Dermis microvascular lymphatic vessel endothelial cell (primary cell): ENCODE measurements at places on chromosomes 13 and 19.

- no peak for DNase-seq
Measured at GRCh38 chr19:29277102-29277501, 64.2 kb upstream of the UQCRFS1 start.

DNA sequence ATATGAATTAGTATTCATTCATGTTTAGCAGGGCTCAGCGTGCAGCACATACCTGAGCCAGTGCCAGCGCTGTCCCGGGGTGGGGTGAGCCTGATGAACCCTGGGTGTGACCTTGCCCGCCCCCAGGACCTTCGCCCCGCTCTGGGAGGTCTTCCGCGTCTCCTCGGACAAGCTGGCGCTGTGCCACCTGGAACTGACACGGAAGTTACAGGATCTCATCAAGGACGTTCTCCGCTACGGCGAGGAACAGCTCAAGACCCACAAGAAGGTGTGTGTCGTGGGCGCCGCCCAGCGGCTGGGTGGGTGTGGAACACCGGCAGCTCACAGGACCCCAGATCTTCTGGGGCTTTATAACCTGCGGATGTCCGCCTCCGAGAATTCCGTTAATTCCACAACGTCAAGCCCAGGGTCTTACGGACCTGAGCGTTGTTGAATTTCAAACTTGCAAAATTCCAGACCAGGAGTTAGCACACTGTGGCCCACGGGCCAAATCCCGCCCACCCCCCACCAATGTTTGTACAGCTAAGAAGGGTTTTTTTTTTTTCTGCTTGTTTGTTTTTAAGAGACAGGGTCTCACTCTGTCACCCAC lies 15.4 kb downstream of the FCHO1 start:
- DNase-seq = peak; percentile 81

GRCh38 chr13:99686157-99686572 lies 184.9 kb downstream of the TM9SF2 start:
- DNase-seq = no peak

GRCh38 chr19:29552454-29553280 lies 26.9 kb downstream of the VSTM2B start:
- DNase-seq = no peak

DNA sequence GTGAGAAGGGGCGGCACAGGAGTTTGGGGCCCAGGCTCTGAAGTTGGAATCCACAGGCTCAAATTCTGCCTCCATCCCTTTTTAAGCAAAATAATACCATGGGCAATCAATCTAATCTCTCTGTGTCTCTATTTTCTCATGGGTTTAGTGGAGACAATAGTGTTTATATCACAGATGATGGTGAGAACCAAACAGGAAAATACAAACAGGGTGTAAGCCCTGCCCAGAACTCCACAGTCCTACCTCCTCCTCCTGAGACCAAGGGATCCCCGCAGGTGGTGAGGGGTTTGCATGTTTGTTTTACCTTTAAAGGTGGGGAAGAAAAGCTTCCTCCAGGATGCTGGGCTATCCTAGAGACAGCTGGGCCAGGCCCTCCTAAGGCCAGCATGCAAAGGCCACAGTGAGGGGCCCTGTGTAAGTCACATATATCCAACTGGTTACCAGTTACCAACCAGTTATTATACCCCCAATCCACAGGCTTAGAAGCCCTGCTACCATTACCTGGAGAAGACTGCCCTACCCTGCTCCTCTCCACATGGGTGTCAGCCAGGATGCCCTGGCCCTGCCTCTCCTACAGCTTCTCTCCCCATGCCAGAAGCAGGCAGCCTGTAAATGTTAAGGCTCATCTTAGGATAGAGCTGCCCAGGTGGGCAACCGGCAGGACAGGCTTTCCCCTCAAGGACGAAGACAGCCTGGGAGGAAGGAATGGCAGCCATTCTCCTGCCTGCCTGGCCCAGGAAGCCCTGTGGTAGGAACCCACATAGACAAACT lies 658.4 kb downstream of the UQCRFS1 start:
- no peak for DNase-seq

DNA sequence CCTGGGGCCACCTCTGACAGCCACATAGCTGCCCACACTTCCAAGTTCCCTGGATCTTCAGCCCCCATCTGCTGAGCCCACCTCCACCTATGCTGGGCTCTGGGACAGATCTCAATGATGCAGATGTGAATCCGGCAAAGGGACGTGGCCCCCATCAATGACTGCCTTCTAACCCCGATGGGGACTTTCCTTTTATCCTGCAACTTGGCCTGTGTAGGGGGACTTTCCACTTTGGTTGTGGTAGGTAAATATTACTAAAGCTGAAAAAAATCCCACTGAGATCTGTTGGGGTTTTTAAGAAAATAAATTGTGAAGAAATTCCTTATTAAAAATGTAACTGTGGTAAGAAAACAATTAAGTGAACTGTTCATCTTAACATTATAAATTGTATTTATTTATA lies 20.8 kb upstream of the ASPDH start:
- no peak for DNase-seq

DNA sequence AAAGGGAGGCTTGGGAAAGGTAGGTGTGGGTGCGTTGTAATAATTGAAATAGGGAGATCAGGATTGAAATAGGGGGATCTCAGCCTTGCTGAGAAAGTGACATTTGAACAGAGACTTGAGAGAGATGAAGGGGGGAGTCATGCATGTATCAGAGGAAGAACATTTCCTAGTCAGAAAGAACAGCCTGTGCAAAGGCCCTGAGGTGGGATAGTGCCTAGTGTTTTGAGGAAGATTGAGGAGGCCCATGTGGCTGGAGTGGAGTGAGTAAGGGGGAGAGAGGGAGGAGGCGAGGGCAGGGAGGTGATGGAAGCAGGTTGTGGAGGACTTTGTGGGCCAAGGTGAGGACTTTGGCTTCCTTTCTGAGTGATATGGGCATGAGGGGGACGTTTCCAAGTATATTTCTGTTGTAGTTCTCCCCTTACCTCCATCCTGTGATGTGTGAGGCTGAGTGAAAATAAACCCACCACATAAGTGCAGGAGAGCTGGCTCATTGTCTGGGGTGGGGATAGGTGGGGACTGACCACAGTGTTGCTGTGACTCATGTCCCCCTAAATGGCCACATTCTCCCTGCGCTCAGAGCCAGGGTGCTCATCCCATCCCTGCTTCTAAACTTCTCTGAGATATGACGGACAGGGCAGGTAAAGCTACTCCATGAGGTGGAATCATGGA lies 17.8 kb downstream of the ACTL9 start:
- DNase-seq = no peak

DNA sequence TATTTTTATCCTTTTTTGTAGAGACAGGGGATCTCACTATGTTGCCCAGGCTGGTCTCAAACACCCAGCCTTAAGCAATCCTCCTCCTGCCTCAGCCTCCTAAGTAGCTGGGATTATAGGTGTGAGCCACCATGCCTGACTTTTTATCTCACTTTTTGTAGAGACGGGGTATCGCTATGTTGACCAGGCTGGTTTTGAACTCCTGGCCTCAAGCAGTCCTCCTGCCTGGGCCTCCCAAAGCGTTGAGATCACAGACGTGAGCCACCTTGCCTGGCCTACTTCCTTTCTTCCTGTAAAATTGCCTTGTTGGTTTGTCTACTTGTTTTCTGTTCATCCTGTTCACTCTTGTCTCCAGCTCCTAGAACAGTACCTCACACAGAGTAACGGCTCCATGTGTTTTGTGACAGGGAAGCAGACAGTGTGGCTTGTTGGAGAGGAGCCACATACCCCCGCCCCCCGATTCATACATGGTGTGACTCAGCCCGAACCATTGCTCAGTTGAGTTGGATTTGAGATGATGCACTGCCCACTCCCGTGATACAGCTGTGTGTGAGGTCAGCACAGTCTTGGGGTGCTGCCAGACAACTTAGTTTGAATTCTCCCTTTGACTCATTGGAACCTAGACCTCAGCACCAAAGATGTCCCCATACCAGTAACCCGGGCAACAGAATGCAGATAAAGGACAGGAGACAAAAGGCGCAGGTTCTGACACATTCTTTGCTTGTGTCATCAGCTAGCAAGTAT lies 34.2 kb downstream of the GPR42 start:
- DNase-seq = no peak

DNA sequence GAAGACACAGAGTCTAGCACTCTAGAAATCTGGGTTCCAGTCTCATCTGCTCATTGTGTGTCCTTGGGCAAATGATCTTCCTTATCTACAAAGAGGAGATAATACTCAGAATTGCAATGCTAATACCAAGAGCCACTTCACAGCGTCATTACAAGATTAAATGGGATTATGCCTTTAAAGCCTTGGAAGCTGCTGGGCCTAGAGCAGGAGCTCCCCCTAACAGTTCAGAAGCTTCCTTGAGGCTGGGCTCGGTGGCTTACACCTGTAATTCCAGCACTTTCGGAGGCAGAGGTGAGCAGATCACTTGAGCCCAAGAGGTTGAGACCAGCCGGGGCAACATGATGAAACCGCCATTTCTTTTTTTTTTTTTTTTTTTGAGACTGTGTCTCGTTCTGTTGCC lies 27.6 kb downstream of the AP2S1 start:
- no peak for DNase-seq

- DNase-seq = no peak
Measured at GRCh38 chr13:87999788-88000187, 328.6 kb downstream of the SLITRK5 start.

DNA sequence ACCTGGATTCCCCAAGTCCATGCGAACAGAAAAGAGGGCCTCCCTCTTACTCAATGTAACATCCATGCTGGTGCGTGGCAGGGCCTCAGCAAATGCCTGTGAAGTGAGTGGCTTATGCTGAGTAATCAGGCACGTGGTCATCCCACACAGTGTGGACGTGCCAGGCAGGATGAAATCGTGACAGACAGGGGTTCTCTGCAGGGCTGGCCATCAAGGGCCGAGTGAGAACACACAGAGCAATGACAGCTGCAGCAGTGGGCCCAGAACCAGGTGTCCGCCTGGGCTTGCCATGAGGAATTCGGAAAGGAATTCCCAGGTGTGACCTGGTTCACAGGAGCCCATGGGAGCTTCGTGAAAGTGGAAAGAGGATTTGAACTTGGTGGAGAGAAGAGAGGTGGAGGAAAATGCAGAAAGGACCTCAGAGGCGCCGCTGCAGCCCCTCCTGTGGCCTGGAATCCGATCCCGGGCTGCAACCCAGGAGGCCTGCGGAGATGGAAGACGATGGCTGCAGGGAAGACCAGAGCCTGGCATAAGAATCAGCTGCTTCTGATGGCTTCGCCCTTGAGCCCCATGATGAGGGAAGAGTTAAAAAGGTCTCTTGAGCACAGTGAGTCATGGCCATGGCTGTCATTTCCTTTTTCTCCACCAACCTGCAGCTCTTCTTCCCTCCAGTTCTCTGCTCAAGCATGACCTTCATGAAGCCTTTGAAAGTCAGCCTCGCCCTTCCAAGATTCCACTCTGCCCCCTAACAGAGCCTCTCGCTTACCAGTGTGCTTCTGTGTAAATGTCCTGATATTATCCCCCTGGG lies 34.6 kb upstream of the SOX1 start:
- DNase-seq = no peak

GRCh38 chr13:48319531-48320398 lies 16.2 kb downstream of the RB1 start:
- DNase-seq = no peak

GRCh38 chr19:3097442-3097871 lies 3.3 kb downstream of the GNA11 start:
- no peak for DNase-seq

DNA sequence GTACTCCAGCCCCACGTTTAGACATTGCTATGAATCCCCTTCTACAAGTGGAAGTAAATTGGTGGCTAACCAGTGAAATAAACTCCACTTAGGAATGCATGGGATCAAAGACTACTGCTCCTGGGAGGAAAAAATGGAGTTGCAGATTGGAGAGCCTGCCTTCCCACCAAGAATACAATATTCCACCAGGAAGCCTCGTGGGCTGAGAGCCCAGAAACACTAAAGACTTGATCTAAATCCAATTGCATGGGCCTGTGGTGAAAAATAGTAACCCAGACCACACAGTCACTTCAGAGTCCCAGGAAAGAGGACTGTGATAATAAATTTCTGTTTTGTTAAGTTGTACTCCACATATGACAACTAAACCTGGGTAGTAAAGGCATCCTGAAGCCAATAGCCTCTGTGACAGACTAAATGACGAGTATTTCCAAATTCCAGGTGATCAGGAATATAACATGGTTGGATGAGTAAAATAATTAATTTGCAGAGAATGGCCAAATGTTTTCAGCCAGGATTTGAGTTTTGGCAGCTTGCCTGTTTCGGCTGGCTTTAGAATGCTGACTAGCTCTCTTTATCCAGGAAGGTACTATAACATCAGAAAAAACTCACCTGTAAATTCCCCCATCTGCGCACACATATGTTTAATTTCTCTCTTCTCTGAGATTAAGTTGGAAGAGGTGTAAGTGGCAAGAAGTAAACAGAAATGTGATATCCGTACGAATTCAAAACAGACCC lies 480.3 kb downstream of the LIG4 start:
- DNase-seq = no peak

DNA sequence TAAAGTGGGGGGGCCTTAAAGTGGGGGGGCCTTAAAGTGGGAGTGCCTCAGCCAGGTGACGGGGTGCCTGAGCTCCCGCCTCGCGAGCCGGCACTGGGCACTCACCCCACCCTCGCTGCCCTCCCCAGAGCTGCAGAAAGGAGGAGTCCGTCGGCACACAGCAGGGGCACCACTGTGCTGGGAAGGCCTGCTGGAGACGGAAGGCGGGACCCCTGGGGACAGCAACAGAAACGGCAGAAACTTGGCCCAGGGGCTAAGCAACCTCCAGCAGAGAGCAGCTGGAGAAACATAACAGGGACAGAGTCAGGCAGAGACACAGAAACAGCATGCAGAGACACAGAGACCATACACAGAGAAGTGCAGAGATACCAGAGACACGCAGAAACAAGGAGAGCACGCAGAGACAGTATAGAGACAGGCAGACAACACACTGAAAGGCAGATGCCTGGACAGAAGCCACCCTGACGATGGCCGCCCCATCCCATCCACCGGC lies 7.9 kb downstream of the CFD start:
- no peak for DNase-seq

DNA sequence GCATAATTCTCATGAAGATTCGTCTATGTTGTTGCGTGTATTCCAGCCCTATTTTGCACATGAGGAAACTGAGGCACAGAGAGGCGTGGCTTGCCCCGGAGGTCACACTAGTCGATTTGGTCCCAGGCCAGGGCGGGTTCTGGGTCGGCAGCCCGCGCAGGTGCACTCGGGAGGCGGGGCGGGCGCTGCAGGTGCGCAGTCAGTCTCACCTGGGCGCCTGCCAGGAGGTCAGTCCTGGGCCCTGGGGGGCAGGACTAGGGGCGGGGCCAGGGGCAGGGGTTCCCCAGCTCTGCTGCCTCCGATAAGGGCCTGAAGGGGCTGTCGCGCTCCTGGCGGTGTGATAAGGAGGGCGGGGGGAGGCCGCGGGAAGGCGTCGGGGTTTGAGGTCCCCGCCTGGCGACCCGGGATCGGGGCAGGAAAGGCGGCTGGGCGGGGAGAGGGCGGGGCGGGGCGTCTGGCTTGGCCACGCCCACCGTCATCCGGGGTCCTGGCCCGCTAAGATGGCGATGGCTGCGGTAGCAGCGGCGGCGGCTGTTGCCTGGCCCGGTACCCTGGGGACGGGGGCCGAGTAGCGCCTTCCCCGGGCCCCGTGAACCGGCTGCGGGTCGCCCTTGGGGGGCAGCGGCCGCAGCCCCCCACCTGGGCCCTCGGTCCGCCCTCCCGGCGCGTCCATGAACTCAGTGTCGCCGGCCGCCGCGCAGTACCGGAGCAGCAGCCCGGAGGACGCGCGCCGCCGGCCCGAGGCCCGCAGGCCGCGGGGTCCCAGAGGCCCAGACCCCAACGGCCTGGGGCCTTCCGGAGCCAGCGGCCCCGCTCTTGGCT lies at the start of gene ATG4D:
TSS of gene ATG4D (plus strand) at position 485 of the 822 bp plus-strand sequence. CDS start at position 672, 187 bp downstream.
- DNase-seq = no peak

GRCh38 chr19:56306016-56306415 lies 8.6 kb downstream of the ZSCAN5A start:
- DNase-seq = no peak

- DNase-seq = no peak
Measured at GRCh38 chr19:18859676-18860301, 28.0 kb downstream of the UPF1 start.

- no peak for DNase-seq
Measured at GRCh38 chr13:68257111-68257842, 1027.1 kb upstream of the PCDH9 start.
